ENCODE measurements at places on chromosomes 6 and 20.

DNA sequence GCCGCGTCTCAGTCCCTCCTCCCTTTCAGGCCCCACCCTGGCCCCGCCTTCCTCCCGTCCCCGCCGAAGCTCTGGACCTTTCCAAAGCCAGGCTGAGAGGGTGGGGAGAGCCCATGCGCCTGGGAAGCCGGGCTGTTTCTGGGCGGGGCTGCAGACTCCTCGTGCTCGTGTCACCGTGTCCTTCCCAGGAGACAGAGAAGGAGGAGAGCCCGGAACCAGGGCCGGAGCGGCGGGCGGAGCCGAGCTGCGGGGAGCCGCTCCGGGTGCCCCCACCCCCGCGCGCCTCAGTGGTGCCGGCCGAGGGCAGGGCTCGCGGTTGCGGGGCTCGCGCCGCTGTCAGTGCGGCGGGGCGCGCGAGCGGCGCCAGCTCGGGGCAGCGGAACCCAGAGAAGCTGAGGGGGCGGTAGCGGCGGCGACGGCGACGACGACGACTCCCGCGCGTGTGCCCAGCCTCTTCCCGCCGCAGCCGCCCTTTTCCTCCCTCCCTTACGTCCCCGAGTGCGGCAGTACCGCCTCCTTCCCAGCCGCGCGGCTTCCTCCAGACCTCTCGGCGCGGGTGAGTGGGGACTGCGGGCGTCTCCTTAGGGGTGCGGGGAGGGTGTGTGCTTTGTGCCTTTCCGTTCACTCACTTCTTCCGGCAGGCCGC, at the start of gene RALY:
Gene RALY, plus strand, starts transcription at position 336 of the 646 bp plus-strand sequence. CDS start 78,164 bp downstream, outside the sequence.
- DNase-seq = no peak

DNA sequence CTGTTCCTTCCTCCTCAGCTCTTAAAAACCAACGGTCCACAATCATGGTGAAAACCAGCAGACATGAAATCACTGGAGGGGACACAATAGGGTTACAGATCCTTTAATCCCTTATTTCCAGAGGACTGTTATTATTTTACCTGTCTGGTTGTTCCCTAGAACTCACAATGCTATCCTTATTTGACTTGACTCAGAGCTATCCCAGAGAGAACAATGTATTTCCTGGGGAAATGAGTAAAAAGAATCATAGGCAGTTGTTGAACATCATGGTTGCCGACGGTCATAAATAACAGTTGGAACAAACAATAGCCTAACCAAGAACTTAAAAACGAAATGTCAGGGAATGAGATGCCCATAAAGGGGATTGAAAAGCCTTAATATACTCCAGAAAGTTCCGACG, 9.3 kb downstream of the OR2H1 start:
- DNase-seq = no peak

GRCh38 chr6:169845426-169846285, 94.2 kb downstream of the ERMARD start:
- DNase-seq = peak; percentile 12

DNA sequence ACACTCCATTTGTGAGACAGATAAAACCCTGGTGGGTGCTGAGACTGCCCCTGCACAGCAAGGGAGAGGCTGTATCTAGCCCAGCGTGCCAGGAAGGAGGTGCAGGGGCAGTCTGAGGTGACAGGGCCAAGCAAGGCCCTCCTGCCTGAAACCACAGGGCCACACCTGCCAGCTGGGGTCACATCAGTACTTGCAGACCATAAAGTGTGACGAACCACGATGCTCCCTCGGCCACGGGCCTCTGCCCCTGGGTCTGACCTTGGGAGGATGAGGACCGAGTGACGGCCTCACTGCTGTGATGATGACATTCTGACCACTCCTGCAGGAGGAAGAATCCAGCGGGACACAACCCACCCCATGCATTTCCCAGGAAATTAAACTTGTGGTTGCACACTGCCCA, 75.1 kb downstream of the NINL start:
- DNase-seq = no peak

- DNase-seq = no peak
Measured at GRCh38 chr6:9404351-9405146, 969.2 kb upstream of the SLC35B3 start.
